ENCODE measurements at places on chromosomes 3 and 15. TPM values are rescaled to one million over a fixed set of nuclear protein-coding genes. Genes with fewer than 3 reads are reported as not detected.

The AGBL1 gene
- total RNA-seq, result not detected

The GUCA1C gene
- total RNA-seq, result 0.32 TPM

The UBP1 gene
- total RNA-seq, result 36.6 TPM

- DNase-seq, result no peak
These were observed 230.9 kb upstream of the CD96 start for GRCh38 chr3:111311126-111311525.

DNA sequence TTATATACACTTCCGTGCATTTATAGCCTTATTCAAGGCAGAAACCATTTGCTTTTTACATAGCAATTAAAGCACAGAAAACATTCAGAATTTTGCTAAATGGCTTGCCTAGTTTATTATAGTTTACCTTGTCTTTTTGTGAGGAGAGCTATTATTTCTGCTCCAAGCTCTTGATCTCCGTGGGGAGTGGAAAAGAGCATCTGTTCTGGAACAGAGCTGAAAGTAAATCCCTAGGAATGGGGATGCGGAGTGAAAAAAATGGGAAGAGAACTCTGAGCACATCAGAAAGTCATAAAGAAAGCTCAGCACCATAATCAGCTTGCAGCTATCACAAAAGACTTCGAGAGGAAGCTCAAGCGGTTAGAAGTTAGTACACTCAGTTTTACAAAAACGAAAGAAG is 1006.7 kb downstream of the ROBO2 start:
- DNase-seq, result no peak

- no peak for DNase-seq
These were observed 265.6 kb downstream of the CTNNB1 start for GRCh38 chr3:41464858-41465257.

GRCh38 chr3:183291497-183292031 is 38.5 kb downstream of the B3GNT5 start:
- DNase-seq, result no peak

GRCh38 chr15:73727330-73727976 is 25.7 kb downstream of the INSYN1 start:
- DNase-seq, result peak; percentile 63

GRCh38 chr3:169496402-169496801 is 167.1 kb downstream of the MECOM start:
- no peak for DNase-seq

DNA sequence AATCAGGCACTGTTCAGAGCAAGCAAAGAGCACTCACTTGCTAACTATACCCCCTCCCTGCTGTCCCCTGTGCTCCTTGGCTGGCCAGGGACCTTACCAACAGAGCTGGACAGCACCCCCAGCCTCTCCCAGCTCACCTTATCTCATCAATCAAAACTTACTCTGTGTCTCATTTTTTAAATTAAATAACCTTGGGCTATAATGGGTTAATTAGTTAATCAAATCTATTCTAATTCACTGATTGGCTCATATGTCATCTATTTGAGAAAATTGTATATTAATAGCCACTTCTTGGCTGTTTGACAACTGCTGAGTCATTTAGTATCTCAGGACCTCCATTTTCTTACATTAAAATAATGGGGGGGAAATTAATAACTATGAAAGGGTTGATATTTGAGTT is 22.9 kb downstream of the IL5RA start:
- no peak for DNase-seq

- DNase-seq, result no peak
These were observed 956 bp downstream of the FGF12 start for GRCh38 chr3:192726385-192726784.

Measured in Right ventricle myocardium superior (tissue), 1 donor.